Activated CD8-positive, alpha-beta memory T cell treated with anti-CD3 and anti-CD28 coated beads, Interleukin-2, amount 50 U/mL, for 48 hours (primary cell): ENCODE measurements at places on chromosomes 16 and 17.

- no peak for DNase-seq
These were observed 29.8 kb downstream of the TTYH2 start for GRCh38 chr17:74243013-74243755.

DNA sequence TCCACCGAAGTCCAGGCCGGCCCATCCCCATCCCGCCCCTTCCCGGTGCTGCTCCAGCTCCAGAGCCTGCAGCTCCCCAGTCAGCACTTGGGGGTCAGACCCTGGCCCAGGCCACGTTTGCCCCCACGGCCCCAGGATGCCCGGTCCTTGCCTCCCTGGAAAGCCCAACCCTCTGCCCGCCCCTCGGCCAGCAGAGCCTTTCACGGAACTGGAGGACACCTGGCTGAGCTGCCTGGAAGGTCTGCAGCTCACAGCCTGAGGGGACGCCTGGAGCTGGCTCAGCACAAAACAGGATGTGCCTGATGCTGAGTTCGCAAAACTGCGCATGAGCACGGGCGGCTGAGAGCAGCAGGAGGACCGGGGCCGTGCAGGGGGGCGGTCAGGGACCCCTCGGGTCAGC lies 29.7 kb upstream of the SSTR5 start:
- DNase-seq: no peak

DNA sequence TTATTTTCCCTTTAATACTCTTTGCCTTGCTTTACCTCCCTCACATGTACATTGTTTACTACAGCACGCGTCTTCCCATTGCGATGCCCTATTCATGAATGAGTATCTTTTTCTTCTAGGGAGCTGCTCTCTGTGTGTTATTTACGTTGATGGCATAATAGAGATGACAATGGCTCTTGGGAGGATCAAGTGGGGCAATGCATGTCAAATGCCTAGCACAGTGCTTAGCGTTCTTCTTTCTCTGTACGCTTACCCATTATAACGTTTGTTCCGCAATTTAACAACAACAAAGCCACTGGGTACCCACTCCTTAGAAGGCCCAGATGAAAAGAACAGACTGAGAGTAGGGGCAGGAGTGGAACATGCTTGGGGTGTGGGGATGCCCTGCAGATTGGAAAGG lies 271.6 kb upstream of the TNRC6C start:
- no peak for DNase-seq

- no peak for DNase-seq
These were observed 25.5 kb upstream of the CDH1 start for GRCh38 chr16:68711421-68712139.

GRCh38 chr17:63634163-63634562 lies 11.9 kb downstream of the MAP3K3 start:
- DNase-seq: no peak

- DNase-seq: no peak
These were observed 35.2 kb downstream of the LRRC75A start for GRCh38 chr17:16456742-16457316.

- no peak for DNase-seq
These were observed 28.7 kb upstream of the RSL1D1 start for GRCh38 chr16:11880007-11880406.

GRCh38 chr17:49991409-49991808 lies 3.6 kb downstream of the DLX3 start:
- DNase-seq: peak; percentile 49

GRCh38 chr16:3001316-3001715 lies 11.4 kb upstream of the CLDN9 start:
- no peak for DNase-seq

DNA sequence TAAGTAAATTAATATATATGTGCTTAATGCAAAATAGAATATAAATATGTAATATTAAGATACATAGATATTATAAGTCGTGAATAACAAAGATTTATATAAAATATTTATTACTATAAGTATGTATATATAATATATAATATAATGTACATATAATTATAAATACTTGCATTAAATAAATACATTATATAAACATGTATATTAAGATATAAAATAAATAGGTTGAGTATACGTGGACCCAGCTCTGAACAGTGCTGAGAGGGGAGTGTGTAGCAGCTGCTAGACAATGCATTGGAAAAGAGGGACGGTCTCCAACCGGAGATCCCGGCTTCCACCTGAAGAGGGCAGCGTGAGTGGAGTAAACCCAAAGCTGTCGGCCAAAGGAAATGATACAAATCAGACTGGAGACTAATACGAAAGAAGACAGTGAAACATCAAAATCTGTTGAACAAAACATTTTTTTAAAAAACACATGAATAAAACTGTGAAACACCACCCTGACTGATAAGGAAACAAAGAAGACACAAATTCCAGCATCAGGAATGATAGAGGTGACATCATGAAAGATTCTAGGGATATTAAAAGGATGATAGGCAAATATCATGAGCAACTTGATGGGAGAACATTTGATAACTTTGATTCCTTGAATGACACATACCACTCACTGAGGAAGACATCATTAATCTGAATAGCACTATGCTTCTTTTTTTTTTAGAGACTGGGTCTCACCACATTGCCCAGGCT lies 125.4 kb upstream of the CHMP6 start:
- DNase-seq: peak; percentile 84

DNA sequence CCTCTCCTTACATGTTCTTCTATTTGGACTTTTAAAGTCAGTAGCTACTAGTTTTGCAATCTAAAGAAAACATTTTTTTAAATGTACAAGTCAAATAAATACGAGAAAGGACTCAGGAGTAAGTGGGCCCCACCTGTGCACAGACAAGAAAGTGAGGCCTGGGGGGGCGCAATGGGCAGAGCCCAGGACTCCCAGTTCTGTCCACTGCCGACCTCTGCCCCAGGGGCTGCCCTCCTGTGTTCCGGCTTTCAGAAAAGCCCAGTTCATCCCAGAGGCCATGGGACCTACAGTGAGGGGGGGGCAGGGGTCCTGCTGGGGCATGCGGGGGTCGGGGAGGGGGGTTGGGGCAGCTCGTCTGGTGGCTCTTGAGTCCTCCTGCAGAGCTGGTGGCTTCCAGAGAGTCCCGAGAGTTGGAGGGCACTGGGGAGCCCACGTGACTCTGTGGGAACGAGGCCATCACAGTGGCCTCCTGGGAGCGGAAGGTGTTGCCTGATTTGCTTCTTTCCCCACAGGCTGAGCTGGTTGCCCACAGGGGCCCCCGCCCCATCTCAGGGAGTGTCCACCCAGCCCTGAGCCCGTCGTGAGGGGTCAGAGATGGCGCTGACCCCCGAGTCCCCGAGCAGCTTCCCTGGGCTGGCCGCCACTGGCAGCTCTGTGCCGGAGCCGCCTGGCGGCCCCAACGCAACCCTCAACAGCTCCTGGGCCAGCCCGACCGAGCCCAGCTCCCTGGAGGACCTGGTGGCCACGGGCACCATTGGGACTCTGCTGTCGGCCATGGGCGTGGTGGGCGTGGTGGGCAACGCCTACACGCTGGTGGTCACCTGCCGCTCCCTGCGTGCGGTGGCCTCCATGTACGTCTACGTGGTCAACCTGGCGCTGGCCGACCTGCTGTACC lies 2.4 kb downstream of the UTS2R start:
- no peak for DNase-seq

GRCh38 chr17:73575470-73576221 lies 68.6 kb downstream of the SDK2 start:
- no peak for DNase-seq

GRCh38 chr17:28828294-28829040 lies 14.1 kb downstream of the FAM222B start:
- peak; percentile 36 for DNase-seq

DNA sequence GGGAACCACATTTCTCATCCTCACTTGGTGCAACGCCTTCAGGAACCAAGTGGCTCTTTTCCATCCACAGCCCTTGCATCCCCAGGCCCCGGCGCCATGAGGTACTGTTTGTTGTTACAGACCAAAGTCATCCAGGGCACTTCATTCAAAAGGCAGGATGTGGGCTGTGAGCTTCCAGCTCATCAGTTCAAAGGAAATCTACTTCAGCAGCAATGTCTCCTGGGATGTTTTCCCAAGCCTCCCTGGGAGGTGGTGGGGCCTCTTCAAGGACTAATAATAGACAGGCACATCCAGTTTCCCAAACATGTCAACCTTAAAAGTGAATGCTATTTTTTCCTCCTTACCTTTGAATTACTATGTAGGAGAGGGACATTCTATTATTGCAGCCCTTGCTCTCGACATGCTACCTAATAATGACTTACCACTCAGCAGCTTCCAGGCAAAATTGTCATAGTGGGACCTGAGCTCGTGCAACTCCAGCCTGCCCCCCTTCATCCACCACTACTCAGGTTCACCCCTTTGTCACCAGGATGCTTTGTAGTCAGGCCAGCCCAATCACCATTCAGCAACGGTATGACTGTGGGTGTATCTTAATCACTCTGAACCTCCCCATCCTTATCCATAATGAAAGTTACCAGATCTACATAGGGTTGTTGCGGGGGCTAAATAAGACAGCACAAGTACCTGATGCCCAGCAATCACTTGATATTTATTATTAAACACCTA lies 1.7 kb upstream of the PRKCB start:
- DNase-seq: peak; percentile 36

- DNase-seq: peak; percentile 40
These were observed 39.2 kb downstream of the ADCY7 start for GRCh38 chr16:50305441-50306061.

DNA sequence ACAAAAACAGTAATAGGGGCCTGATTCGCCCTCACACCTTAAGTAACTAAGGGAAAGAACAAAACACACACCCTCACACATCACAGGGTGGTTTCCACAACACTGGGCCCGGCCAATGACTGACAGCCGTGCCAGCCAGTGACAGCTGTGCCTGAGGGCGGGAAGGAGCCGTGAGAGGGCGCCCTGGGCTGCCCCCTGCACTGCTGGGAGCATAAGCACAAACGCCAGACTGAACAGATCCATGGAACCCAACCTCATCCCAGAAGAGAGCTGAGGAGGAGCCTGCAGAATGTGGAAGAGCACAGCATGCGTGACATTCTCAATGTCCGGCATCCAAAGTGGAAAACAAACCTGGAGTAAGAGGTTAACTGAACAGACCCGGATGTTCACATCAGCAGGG lies 16.0 kb downstream of the CSNK1D start:
- DNase-seq: peak; percentile 82
